ENCODE measurements at places on chromosomes 11 and 22.
A peak's percentile ranks its signal among the peaks of the same experiment; 100 is the strongest.

DNA sequence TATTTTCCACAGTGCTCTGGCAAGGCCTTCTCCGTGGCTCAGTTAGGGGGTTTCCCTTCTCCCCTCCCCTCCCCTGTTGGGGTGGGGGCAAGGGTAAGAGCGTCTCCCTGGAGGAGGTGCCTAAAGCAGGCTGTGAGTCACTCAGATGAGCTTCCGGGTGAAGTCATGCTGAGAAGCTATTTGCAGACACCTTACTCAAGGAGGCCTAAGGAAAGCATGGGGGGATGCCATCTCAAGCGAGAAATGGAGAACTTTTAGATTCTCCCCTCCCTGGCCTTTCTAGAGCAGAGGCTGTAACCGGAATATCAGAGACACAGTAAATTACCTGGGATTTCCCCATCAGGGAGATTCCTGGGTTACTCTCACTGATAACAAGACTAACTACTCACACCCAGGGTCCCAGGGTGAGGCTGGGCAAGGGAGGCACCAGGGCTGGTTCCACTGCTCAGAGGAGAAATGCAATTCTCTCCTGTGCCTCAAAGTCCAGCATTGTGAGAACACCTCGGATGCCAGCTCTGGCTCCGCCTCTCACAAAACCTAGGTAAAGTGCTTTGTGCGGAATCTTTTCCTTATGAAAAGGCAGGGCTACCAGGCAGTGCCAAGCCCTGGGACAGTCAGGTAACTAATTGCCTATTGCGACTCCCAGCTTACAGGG is 123.6 kb downstream of the ABTB2 start:
- peak; percentile 64 for DNase-seq

- no peak for DNase-seq
Observed at GRCh38 chr11:10461276-10461790, 6.3 kb downstream of the AMPD3 start.

- no peak for DNase-seq
Observed at GRCh38 chr11:92393218-92393617, 168.6 kb downstream of the FAT3 start.

- DNase-seq, result no peak
Observed at GRCh38 chr11:79237091-79237490, 203.7 kb downstream of the TENM4 start.

DNA sequence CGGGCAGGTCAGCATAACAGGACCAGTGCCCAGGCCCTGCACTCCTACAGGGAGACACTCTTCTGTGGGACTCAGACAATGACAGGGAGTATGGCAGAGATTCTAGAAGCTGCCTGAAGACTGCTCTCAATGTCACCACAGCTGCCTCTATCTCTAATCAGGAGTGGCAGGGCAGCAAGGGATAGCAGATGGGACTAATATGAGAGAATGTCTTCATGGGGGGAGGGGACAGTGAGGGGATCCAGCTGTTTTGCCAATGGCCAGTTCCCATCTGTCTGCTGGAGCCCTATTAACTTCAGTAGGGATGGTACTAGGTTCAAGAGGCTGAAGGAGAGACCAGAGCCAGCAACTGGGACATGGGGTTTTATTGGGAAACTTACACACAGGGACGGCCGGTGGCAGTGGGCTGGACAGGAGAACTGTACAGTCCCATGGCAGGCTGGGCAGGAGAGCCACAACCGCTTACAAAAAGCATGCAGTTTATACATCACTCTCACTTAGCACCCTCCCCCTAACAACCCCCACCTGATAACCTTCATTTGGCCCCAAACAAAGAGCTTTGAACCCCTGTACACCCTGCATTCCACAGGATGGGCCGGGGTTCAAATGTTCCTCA is 2.5 kb upstream of the CD82 start:
- no peak for DNase-seq

GRCh38 chr11:36041988-36042611 is 98.2 kb downstream of the LDLRAD3 start:
- DNase-seq, result no peak

- DNase-seq, result no peak
Observed at GRCh38 chr11:123799438-123799837, 6.7 kb downstream of the OR6M1 start.

GRCh38 chr22:46085828-46086576 is 64.3 kb upstream of the PPARA start:
- no peak for DNase-seq

DNA sequence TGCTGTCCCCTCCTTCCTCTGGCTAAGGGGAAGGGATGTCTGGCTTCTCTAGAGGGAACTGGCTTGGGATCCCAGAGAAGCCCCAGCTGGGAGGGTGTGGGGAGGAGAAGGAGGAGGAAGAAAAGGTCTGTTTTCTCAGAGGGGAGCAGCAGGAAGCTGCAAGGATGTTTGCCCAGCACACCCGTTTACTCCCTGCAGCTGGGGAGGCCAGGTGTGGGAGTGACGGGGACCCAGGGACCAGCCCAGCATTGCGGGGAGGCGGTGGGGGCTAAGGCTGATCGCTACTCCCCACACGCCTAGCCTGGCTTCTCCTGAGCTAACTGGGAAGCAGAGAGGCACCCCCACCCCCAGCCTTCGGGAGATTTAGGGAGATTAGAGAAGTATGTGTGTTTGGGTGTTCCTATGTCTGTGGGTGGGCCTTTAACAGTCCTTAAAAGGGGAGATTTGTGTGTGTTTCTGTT is 3.9 kb downstream of the CREB3L1 start:
- DNase-seq, result no peak

DNA sequence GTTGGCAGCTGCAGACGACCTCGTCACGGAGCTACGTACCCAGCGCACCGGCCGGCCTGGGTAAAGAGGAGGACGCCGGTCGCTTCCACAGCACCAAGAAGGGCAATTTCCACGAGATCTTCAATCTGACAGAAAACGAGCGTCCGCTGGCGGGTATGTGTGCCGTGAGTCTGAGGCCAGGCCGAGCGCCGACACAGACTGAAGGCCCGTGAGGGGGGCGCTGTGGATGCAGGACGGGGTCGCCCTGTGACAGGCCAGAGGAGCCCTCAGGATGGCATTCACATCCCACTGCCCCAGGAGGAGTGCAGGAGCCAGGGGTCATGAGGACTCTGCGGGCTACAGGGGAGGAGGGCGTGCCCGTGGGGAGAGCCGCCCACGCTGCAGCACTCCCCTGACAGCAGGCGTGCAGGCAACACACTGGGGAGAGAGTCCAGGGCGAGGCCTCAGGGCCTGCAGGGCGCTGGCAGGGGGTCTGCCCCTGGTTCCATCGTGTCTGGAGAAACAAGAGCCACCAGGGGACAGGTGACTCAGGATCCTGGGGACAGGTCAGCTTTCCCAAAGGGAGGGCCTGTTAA is 53.6 kb downstream of the GRAMD4 start:
- peak; percentile 45 for DNase-seq

GRCh38 chr11:125941619-125942611 is 3.9 kb upstream of the VSIG10L2 start:
- peak; percentile 23 for DNase-seq

GRCh38 chr11:64848826-64849597 is 4.6 kb upstream of the CDC42BPG start:
- DNase-seq, result no peak

GRCh38 chr22:44576311-44577260 is 78.6 kb upstream of the RTL6 start:
- DNase-seq, result no peak

- no peak for DNase-seq
Observed at GRCh38 chr22:24996420-24996952, 44.0 kb downstream of the KIAA1671 start.

- DNase-seq, result no peak
Observed at GRCh38 chr22:19559324-19559811, 35.2 kb upstream of the CLDN5 start.

GRCh38 chr11:6202041-6202440 is 3.0 kb downstream of the OR52W1 start:
- DNase-seq, result no peak

GRCh38 chr11:65496304-65497140 is 2.3 kb upstream of the MALAT1 start:
- DNase-seq, result no peak

- DNase-seq, result no peak
Observed at GRCh38 chr11:123373754-123374621, 56.1 kb upstream of the GRAMD1B start.

GRCh38 chr11:126497581-126498122 is 142.2 kb downstream of the ST3GAL4 start:
- no peak for DNase-seq

DNA sequence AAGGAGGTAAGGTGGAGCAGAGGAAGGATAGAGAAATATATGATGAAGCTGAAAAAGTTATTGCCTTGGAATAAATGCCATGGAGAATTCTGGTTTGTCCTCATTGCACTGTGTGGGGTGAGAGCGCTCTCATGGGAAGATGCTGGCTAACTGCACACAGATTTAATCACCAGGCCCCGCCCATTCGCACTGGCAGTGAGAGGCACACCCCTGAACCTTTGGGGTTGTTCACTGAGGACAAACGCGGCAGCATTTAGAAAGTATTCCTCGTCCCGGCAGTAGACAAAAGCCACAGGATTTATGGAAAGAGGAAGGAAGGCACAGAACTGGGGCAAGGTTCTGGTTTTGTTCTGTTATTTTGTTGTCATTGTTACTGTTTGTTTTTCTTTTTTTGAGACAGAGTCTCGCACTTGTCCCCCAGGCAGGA is 70.2 kb downstream of the MED15 start:
- no peak for DNase-seq

DNA sequence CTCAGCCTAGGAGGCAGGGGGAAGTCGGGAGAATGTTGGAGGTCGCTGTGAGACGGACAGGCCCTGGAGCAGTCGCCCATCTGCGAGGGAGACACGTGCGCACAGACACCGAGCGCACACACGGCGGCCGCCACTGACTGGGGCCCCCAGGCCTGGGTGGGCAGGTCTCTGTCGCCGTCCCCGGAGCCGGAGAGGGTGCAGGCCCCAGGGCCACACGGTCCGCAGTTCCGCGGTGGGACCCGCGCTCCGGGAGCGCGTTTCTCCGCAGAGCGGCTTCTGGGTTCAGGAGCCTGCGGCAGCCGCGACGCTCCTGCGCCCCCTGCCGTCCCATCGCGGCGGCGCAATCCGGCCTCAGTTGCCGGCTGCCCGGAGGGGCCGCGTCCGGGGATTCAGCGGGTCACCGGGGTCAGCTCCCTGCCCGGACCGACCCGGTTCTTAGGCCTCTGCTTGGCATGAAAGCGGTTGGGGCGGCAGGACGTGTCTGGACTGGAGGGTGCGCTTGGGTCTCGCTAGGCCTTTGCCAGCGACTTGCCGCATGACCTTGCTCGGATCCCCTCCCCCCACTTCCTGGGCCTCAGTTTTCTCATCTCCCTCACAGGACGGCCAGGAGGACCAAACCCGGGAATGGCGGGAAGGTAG is 31.2 kb downstream of the PDE2A start:
- peak; percentile 44 for DNase-seq

- no peak for DNase-seq
Observed at GRCh38 chr11:20448834-20449233, 61.3 kb downstream of the PRMT3 start.

GRCh38 chr11:134524201-134524600 is 112.2 kb upstream of the B3GAT1 start:
- no peak for DNase-seq

DNA sequence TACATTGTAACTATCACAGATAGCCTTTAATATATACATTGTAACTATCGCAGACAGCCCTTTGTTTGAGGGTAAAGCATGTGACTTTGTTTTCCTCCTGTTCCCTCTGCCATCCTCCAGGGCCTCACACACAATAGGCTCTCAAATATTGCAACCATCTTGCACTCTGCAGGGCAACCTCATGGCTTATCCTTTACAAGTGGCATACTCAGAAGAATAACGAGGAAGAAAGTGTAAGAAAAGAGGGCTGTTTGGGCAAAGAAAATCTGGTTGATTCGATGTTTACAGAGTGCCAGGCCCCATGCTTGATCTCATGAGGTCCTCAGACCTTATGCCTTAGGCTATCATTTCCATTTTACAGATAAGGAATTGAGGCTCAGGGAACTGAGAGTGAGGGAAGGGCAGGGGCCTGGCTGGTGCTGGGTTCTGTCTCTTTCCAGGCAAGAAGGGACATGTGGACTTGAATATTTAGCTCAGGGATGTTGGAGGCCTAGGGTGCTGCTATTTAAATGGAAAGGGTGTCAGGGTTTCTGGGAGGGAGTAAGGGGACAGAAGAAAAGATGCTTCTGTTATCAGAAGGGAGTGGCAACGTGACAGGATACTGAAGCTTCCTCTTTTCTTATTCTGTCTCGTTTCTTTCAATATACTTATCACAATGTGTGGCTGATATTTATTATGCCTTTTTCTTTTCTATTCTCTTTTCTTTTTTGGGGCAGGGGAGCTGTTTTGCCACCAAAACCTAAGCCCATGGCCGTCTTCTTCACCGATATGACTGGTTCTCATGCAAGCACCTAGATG is 1.1 kb upstream of the SAMM50 start:
- DNase-seq, result no peak

DNA sequence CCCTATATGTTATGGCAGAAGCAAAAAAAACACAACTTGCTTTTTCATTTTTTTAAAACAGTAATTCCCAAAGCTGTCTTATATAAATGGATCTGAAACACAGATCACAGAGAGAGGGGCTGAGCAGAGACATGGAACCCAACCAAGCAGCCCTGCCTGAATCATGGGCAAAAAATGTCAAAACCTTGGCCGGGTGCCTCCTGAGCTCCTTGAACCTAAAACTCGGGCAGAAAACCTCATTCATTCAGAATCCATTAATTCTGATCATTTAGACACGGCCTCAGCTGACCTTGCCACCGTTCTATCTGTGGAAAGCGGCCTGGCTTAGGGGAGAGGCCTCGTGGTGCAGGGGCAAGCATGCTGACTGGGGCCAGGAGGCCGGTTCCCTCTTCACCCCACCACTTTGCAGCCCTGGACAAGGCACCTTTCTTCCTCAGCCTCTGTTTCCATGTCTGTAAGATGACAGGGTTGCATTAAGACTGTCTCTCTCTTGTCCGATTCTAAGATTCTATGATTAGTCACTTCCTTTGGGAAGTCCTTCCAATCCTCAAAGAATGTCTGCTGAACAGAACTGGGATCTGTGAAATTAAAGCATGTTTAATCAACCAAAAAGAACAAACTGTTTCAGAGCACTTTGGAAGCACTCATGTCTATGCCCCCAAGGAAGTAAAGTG is 26.0 kb downstream of the TENM4 start:
- DNase-seq, result no peak

GRCh38 chr11:134514354-134514951 is 102.4 kb upstream of the B3GAT1 start:
- no peak for DNase-seq

- peak; percentile 17 for DNase-seq
Observed at GRCh38 chr11:70270877-70271648, 573 bp downstream of the PPFIA1 start.

GRCh38 chr11:92765965-92766371 is 203.5 kb upstream of the MTNR1B start:
- DNase-seq, result no peak

DNA sequence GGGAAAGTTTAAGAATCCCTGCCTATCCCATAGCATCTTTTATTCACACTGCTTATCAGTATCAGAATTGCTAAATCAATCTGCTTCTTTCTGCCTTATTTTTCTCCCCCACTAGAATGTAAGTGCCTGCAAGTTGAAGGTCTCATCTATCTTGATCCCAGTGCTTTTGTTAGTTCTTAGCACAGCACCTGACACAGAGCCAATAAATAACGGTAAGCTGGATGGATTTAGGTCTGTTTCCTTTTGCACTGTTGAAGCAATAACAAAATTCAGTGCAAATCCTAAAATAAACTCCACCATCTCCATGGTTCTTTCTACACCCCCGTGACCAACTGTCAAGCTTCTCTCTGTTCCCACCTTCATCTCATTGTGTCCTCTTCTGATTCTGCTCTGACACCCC is 36.7 kb upstream of the CD44 start:
- no peak for DNase-seq

- DNase-seq, result no peak
Observed at GRCh38 chr11:111663820-111664219, 61.6 kb downstream of the SIK2 start.
